ENCODE measurements at places on chromosomes 7 and 10. TPM values are rescaled to one million over a fixed set of nuclear protein-coding genes. Genes with fewer than 3 reads are reported as not detected.

The EXOSC1 gene
- total RNA-seq: 46.5 TPM

DNA sequence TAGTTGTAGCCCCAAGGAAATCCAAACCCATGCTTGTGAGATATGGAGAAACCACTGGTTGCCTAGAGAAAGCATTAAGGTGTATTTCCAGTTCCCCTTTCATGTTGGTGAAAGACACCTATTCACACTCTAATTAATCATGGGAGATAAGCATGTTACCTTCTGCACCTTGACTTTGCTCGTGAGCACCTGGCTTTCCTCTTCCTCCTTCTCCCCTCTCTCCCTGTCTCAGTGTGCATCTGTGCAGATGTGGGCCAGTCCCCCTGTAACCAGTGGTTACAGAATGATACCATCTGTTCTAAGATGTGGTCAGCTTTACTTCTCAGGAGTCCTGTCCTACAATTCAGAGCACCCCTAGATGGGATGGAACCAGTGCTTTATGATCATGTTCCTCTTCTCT is 160.6 kb downstream of the LCOR start:
- DNase-seq: no peak

DNA sequence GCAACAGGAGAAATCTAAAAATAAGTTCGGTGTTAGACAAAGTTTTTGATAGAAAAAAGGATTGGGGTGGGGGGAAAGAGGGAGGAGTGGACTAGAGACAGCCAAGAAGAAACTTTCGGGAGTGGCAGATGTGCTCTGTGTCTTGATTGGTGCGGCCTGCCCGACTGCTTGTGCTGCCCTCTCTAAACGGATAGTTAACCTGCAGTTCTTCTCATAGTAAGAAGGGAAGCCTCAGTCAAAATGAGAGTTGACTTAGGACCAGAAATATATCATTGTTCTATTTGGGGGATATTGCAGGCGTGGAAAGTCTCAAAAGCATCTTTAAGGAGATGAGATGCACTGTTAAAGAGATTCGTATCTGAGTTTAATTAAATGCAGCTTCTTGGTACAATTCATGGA is 39.3 kb downstream of the UBE3C start:
- DNase-seq: no peak

The TMEM213 gene
- not detected for total RNA-seq

DNA sequence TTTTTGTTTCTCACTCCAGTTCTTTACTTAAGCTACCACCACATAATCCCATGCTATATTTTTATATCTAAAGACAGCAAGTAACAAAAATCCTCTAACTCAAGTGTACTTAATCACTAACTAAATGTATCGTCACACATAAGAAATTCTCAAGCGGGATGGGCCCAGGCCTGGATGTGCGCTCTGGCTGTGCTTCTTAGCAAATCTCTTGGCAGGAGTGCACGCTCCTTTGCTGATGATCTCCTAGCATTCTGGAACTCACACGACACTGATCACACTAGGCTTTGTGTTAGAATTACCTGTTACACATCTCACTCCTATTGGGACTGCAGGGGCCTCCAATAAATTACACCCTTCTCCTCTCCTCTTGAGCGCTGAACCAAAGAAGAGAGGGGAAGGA is 46.7 kb upstream of the CALD1 start:
- DNase-seq: no peak

DNA sequence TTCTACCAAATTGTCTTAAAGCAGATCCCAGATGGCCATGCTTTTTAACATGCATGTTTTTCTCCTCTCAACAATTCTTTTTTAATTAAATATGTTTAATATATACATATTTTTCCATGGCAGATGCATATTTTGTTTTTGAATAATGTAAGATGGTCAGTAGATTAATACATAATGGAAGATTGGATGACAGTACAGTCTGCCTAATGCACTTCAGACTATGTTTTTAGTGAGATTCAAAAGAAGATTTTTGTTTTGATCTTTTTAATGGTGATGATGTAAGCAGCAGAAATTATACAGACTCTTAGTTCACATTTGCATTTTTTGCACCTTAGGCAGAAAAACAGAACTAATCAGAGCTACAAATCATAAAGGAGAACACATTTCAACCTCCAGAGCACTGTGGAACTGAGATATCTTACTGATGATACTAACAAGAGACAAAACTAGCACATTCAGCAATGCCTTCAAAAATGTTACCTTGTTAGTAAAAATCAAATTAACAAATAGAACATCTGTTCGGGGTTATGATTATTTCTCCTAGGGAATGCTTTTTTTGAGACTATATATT is 203.4 kb downstream of the PHF14 start:
- no peak for DNase-seq

- no peak for DNase-seq
These were observed 345.7 kb downstream of the PTPRN2 start for GRCh38 chr7:158241919-158242318.

DNA sequence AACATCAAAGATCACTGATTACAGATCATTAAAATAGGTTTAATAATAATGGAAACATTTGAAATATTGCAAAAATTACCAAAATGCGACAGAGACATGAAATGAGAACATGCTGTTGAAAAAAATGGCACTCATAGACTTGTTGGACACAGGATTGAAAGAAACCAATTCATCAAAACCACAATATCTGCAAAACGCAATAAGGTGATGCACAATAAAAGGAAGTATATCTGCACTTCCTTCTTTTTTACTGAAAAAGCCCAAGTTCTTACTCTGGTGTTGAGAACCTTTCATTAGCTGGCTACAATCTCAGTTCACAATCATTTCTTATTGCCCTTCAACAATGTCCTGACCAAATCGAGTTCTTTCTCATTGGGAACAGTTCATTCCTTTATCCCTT is 28.7 kb downstream of the TMEM106B start:
- no peak for DNase-seq

DNA sequence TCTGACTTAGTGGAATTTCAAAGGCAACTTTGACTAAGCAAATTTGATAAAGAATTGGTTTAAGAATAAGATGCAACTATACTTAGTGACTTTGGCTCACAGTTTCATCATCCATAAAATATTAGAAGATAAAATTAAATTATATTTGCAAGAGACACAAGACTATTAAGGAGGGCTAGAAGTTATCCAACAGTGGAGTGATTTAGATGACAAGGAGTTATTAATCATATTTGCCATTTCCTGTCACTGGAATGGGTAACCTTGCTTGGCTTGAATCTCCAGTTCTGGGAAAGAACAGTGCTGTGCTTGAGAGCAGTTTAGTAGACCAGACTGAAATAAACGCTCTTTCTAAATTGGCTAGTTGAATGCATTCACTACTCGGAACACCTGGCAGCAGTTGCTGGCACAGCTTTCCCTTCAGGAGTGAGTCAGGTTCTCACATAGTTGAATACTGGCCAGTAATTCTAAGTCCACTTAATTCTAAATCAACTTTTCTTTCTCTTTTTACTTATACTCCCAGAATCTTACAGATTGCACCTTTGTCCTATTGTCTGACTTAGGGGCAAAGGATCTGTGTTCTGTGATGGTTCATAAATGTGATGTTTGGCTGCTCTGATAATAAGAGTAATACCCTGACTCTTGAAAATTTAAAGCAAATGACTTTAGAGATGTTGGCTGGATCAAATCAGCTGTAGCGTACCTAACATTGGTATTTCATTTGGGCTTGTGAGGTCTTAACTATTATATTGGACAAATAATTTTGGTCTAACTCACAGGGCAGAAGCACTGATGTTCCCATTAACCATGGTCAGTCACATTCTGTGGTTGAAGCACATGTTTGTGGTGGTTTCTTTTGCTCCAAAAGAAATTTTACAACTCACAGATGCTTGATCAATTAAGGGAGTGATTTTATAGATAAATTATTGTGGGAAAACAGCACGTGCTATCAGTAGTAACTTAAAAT is 16.6 kb downstream of the STMP1 start:
- DNase-seq: no peak

DNA sequence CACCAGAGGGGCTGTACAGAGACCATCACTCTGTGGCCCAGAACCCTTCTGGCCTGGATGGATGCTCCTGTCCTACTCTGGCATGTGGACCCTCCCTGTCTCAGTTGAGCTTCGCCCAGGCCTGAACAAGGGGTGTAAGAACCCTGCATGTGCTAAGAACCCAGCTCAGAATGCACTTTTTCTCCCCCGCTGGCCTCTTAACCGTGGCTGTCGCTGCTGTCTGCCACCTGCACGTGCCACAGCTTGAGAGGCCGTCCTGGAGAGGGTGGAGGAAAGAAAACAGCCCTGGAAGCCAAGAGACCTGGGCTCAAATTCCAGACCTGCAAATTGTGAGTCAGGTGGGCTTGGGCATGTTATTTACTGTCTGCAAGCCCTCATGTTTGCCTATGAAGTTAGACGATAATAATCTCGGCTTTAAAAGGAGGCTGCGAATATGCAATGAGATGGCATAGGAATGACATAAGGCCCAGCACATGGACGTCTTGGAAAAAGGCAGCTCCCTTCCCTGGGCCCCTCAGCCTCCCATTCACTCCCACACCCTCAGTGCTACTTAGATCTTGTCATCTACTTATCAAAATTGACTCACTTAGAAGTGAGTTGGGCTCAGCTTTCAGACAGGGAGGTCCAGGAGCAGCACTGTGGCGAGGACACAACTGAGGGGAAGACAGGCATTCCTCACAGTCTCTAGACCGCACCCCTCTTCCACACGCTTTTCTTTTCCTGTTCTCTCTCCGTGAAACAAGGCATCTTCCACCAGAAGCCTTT is 31.4 kb downstream of the FIGNL1 start:
- no peak for DNase-seq

- no peak for DNase-seq
These were observed 154.4 kb downstream of the CACNA2D1 start for GRCh38 chr7:82289152-82289535.

DNA sequence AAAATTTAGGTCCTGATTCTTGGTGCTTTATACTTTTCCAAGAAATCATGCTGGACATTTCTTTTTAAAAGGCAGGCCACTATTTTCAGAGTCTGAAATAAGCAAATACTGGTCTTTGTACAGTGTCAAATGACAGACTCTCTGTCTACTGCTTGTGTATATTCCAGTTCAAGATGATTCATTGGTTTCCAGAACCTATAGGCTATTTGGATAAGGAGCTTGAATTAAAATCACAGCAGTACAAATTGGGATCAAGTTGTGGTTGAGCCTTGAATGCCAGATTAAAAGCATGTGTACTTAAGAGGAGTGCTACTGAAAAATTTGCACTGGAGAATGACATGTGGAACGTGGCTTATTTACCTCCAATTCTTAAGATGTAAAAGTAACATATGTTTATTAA is 10.7 kb downstream of the KMT2E start:
- DNase-seq: no peak

The PLEKHS1 gene
- total RNA-seq: not detected

The HBP1 gene
- total RNA-seq: 58.3 TPM

DNA sequence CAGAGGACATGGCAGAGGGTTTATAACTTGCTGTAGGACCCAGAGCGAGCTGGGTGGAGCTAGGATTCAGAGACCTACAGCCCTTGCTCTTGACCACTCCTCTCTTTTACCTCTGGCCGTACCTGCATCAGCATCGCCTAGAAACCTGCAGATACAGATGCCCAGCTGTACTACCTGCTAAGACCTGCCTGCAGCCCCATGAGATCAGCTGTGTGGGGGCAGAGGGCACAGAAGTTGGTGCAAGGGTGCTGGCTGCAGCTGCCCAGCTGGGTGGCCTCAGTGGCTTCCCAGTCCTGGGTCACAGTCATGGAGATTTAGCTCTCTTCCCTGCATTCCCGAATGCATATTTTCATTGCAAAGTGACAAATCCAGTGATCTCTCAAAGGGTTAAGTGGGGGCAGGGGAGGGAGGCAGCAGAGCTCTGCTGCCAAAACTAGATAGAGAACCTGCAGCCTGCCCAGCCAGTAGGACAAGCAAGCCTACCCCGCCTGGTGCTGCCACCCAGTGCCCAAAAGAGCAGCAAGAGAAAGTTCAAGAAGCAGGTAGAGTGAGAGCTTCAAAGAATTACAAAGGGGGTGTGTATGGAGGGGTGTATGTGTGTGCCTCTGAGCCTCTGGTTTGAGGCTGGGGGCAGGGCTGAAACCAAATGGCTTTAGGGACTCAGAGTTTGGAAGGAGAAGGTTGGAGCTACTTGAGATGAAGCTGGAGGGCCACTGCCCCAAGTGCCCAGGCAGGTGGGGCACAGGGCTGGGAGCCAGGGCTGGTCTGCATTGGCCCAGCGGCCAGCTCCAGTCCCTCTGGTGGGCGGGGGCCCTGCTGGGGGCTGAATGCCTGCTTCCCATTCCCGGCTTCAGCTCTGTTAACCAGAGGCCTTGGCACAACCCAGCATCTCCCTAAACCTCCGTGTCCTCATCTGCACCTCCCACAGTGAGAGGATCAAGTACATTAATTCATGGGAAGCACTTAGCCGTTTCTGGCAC is 6.9 kb downstream of the FAM241B start:
- DNase-seq: peak; percentile 41

- no peak for DNase-seq
These were observed 11.7 kb upstream of the GPAM start for GRCh38 chr10:112195224-112195623.

DNA sequence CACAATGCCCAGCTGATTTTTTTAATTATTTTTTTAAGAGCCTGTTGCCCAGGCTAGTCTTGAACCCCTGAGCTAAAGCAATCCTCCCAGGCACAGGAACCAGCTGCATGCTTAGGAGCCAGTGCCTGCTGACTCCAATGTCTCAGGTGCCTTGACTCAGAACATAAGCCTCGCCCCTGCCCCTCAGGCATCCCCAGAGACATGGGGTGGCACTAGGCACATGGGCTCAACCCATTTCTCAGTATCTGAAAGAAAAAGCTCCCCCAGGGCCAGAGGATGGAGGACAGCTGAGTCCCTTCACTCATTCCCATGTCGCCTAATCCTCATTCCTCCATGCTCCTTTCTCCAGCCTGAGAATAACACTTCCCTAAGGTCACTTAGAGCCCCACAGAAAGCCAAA is 39.1 kb downstream of the KCNH2 start:
- no peak for DNase-seq

- DNase-seq: no peak
These were observed 208.1 kb downstream of the KIAA1217 start for GRCh38 chr10:24417053-24417452.

DNA sequence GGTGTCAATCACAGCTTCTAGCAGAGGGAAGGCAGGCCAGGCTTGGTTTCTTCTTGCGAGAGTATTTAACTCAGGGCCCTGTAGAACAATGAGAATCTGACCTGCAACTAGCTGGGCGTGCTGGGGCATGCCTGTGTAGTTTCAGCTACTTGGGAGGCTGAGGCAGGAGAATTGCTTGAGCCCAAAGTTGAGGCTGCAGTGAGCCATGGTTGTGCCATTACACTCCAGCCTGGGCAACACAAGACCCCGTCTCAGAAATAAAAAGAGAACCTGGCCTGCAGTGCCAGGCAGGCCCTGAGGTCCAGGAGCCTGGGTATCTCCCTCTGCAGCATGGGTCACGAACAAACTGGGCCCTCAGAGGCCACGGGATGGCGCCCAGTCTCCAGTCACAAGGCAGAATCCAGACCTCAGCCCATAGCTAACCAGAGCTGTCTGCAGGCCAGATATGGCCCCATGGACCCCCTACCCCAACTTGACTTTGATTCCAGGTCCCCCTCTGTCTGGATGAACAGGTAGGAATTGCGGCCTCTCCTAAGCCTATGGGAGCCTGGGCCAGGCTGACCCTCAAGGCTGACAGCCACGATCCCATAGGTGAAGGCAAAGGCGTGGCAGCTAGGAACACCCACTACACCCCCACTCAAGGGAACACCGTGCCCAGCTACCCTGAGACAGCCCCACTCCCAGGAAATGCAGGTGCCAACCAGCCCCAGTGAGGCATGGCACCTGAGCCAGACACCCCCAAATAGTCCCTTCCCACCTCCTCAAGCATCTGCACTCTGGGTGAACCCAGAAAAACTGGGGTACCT is 102.7 kb upstream of the TNRC18 start:
- peak; percentile 55 for DNase-seq

GRCh38 chr7:44377681-44378421 is 52.5 kb upstream of the CAMK2B start:
- DNase-seq: no peak

GRCh38 chr10:69730251-69731156 is 71.2 kb upstream of the COL13A1 start:
- DNase-seq: no peak

The FZD8 gene
- 0.28 TPM for total RNA-seq
